ENCODE measurements at places on chromosomes 16 and 17.

GRCh38 chr16:68363658-68364521 lies 53.1 kb downstream of the PRMT7 start:
- DNase-seq, result peak; percentile 13

GRCh38 chr17:1909985-1910384 lies 80.2 kb downstream of the RPA1 start:
- no peak for DNase-seq

GRCh38 chr16:6484081-6484480 lies 848.6 kb upstream of the RBFOX1 start:
- DNase-seq, result no peak

- DNase-seq, result no peak
Measured at GRCh38 chr17:1003972-1004768, 7.2 kb downstream of the TIMM22 start.

DNA sequence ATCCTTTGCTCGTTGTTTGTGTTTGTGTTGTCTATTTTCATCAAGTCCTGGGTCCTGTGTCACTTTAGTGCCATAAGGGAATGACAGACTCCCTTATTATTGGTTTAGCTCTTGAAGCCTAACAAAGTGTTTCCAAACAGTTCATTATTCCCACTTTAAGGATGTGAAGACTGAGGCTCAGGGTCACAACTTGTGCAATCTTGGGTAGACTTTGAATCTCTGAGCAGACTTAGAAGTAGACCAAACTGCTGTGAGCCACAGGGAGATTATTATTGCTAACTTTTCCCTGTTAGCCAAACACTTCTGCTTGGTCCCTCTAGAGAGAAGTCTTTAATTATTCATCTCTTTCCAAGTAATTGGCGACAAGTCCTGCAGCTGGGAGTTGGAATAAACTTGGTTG lies 31.8 kb downstream of the PRKCB start:
- no peak for DNase-seq

- DNase-seq, result no peak
Measured at GRCh38 chr16:14366974-14367707, 262.9 kb downstream of the PARN start.

GRCh38 chr17:28553000-28553505 lies 629 bp upstream of the UNC119 start:
- DNase-seq, result no peak

- no peak for DNase-seq
Measured at GRCh38 chr17:10888858-10889257, 51.0 kb upstream of the PIRT start.

DNA sequence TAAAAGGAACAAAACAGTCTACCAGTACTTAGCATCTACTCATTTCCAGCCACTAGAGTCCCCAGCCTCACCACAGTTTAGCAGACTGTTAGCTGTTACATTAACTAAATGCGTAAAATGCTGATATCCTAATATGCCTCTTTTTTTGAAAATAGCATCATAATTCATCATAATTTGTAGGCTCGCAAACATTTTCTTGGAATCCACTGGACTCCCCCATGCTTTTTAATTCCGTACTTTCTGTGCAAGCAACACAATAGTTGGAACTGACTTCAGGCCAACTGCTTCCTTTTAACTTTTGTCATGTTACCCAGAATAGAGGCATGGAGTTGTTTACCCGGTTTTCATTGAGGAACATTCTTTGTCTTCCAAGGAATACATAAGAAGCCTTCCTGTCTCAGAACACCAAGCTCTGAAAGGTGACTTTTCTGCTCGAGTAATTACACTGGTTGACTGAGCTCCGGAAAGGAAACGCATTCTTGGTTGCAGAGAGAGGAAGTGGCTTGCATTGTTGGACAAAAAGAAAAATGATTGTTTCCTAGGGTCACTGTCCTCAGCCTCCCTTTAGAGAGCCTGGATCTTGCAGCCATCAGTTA lies 30.9 kb upstream of the SEC14L1 start:
- DNase-seq, result peak; percentile 75

DNA sequence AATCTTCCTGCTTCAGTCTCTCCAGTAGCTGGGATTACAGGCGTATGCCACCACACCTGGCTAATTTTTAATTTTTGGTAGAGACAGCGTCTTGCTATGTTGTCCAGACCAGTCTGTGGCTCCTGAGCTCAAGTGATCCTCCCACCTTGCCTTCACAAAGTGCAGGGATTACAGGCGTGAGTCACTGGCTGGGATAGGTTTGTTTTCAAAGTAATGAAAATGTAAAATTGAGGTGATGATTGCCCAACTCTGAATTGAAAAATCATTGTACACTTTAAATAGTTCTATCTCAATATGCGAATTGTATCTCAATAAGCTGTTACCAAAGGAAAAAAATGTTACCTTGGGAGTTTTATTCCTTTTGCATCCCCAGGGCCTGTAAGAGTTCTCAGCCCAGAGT lies 1.2 kb upstream of the AMFR start:
- no peak for DNase-seq

DNA sequence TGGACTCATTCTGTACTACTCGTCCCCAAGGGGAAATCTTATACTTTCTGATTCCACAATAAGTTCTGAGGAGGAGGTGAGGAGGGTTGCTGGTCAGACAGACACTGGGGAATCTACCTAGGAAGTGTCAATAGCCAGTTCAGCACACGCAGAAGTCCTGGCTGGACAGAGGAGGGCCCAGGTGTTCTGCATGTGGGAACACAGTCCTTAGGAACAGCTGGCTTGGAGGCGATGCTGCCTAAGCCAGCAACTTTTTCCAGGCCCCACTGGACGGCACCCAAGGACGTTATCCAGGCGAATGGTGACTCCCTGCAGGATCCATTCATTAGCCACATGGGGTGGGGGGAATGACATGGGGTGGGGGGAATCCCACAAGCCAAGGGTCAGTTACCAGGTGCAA lies 29.9 kb upstream of the WFIKKN2 start:
- no peak for DNase-seq

GRCh38 chr16:72787514-72788268 lies 260.2 kb downstream of the ZFHX3 start:
- peak; percentile 53 for DNase-seq

DNA sequence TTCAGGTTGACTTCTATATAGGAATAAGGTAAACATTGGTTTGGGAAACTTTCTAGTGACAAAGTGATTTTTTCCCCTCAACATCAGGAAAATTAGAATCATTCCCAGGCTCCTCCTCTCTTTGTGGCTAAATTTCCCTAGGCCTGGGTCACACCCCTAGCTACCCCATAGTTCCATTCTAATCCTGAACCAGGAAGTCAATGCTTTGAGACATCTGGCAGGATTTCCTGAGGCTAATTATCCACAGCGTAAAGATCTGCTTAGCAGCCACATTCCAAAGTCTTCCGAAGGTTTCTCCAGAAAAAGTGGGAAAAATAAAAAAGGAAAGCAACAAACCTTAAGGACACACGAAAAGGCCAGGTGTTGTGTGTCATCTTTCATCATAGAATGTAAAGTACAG lies 60.3 kb upstream of the CORO6 start:
- DNase-seq, result no peak

GRCh38 chr16:25692351-25692741 lies 587 bp downstream of the HS3ST4 start:
- no peak for DNase-seq
